ENCODE measurements at places on chromosomes 16 and 17.

DNA sequence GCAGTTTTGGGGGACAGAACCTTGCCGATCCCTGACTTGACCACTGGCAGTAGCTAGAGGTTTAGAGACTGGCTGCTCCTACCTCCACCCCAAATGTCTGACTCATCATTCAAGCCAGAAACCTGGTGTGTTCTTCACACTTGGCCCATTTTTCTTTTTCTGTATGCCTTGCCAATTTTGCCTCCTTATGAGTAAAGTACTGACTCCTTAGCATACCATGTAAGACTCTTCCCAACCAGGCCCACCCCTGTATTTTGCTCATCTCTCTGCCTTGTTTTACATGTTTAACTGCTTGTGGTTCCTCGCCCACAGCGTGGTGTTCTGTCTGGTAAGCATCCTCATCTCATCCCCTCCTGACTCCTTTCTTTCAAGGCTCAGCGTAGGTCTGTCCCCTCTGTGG is 37.9 kb downstream of the NUP88 start:
- DNase-seq: no peak

DNA sequence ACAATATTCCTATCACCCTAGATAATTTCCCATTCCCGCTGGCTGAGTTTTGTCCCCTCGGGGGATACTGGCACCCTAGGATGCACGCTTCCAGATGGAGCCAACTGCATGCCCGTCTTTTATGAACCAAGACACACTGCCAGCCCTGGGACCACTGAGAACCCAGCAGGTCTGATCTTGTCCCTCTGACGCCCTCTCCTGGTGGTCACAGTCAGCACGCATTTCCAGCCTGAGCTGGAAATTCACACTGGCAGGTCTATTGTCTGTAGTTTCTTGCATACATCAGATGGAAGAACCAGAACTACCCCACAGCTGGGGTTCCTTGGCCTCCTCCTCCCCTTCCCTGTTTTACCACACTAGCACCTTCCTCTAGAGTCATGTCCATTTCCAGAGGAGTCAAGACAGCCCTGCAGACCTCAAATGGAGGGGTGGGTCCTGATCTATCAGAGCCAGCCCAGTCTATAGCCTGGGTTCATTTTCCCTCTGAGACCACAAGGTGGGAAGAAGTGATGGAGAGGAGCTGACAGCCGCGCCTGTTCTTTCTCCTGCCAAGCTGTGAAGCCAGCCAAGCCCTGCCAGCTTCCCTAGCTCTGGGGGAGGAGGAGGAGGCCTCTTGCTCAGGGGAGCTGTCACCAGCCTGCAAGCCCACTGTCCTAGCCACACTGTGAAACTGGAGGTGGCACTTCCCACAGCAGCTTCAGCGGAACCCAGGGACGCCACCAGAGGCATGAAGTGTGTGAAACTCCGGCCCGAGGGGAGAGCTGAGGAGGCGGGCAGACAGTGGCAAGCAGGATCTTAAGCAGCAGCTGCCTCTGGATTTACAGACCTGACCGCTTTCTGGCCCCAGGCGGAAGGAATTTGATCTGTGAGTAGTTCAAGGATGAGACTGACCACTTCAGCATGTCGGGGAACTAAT is 29.3 kb downstream of the MXRA7 start:
- DNase-seq: peak; percentile 55

- no peak for DNase-seq
These were observed 20.1 kb downstream of the YWHAE start for GRCh38 chr17:1379930-1380313.

GRCh38 chr16:27907457-27907972 is 156.0 kb downstream of the GSG1L start:
- no peak for DNase-seq

- no peak for DNase-seq
These were observed 1.5 kb downstream of the ATPAF2 start for GRCh38 chr17:18037486-18037885.

- DNase-seq: no peak
These were observed 3.3 kb upstream of the SLFN12L start for GRCh38 chr17:35540589-35541404.

DNA sequence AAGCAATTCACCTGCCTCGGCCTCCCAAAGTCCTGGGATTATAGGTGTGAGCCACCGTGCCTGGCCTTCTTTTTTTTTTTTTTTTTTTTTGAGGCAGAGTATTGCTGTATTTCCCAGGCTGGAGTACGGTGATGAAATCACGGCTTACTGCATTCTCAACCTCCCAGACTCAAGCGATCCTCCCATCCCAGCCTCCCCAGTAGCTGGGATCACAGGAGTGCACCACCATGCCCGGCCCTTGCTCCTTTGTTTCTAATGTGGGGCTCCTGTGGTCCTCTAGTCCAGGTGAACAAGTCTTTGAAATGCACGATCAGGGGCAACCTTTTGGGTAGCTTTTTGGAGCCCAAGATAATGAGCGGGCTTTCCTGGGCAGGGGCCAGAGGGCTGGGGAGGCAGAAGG is 23.2 kb downstream of the CMIP start:
- no peak for DNase-seq

DNA sequence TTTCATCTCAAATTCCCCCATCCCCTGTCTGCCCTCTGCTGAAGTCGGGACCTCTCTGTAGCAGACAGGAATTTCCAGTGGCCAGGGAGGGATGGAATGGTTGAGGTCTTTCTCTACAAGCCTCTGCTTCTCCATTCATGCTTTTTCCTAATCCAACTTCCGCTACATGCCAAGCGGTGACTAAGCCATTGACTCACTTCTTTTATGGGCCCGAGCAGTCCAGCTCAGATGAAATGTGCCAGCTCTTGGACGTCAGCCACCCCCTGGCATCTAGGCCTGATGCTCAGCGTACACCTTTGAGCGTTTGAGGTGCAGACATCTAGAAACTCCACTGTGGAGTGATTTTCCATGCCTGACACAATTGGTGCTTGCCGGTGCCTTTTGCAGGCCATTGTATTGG is 40.7 kb upstream of the GPR139 start:
- peak; percentile 32 for DNase-seq

DNA sequence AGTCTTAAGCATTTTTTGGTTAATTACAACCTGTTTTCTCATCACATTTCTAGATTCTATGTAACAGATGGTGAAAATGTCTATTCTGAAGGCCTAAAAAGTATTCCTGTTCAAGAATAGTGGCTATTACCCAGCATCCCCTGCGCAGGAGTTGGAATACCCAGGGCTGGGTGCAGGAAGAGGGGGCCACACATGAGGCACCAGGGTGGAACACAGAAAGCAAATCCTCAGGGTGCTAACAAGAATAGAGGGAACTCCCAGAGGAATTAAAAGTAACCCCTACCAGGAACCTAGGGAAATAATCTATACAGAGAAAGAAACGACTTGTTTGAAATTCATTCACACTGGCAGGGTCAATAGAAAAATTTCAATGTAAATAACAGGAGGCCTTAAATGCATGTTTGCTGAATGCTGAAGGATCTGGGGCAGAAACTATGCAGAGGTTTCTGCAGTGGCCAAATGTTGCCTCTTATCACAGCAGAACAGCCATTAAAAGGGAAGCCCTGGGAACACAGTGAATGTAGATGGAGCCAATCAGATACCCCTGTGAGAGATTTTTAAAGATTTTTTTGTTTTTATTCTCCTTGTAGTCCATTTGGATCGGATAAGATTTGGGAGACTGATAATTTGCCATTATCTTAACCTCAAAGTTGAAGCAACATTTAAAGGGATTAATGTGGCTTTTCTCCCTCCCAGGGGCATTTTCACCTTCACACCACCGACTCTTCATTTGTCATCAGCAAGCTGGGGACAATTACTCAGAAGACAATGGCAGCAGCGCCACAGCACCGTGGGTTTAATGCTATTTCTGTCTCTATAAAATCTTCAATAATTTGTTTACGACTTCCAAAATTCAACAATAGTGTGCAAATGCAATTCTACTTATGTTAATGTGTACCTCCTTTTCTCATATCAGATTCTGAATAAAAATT is 196.0 kb upstream of the PSMD7 start:
- no peak for DNase-seq

DNA sequence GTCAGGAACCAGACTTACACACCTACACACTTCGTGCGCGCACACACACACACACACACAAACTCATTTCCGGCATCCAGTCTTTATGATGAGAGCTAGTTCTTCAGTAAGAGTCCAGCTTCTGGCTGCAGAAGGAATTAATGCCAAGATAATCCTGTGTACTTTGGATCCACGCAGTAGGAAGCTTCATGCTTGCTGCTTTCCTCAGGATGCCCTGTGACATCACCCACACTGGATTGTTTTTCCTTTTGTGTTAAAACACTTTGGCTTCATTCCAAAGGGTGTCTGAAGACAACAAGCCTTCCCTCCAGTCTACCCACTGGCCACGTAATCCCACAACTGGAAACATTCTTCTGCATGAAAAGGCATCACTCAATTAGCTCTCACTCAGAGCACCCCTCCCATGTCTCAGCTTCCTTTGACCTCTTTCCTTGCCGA is 35.4 kb downstream of the KCNJ16 start:
- DNase-seq: no peak

- DNase-seq: no peak
These were observed 560.8 kb downstream of the HS3ST4 start for GRCh38 chr16:26252598-26252997.

GRCh38 chr17:30520882-30521281 is 43.7 kb downstream of the GOSR1 start:
- DNase-seq: no peak

GRCh38 chr16:51453251-51453650 is 302.2 kb upstream of the SALL1 start:
- DNase-seq: no peak

DNA sequence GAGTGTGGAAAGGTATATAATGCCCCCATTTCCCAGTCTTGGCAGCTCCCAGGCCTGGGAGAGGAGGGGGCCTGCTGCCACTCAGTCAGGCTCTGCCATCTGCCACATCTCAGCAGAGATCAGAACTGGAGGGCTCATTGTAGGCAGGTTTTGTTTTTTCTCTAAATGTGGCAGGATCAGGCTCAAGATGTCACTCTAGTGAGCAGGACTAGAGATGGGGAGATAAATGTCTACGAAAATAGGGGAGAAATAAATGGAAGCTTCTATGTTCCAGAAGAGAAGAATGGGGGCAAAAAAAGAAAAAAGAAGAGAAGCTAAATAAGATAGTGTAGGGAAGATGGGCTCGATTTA is 13.9 kb downstream of the NXPH3 start:
- no peak for DNase-seq

DNA sequence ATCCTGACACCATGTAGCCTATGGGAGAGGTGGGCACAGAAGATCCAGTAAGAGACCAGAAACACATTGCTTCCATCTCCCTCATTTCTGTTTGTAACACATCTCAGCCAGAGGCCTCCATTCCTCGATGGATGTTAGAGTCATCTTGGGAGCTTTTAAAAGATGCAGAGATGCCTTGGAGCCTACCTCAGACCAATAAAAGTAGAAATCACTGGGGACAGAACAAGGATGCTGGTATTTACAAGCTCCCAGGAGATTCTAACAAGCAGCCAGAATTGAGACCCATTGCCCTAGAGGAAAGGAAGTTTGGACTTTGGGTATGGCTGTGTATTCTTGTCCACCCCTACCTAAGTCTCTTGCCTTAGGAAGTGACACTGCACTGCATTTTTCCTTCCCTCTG is 40.8 kb downstream of the HS3ST3A1 start:
- no peak for DNase-seq

DNA sequence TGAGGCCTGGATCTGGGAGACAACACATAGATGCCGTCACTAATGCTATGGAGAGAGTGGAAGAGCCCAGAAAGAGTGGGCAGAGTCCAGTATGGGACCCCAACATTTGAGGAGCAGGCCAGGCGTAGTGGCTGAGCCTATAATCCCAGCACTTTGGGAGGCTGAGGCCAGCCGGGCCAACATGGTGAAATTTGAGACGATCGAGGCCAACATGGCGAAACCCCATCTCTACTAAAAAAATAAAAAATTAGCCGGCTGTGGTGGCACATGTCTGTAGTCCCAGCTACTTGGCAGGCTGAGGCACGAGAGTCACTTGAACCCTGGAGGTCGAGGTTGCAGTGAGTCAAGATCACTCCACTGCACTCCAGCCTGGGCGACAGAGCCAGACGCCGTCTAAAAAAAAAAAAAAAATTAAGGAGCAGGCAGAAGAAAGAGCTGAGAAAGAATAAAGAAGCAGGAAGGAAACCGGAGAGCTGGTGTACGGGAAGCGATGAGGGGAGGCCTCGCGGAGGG is 6.0 kb upstream of the DNAI2 start:
- no peak for DNase-seq

- no peak for DNase-seq
These were observed 3.6 kb downstream of the NRN1L start for GRCh38 chr16:67888331-67888730.

GRCh38 chr16:4017807-4018206 is 98.4 kb downstream of the ADCY9 start:
- no peak for DNase-seq

DNA sequence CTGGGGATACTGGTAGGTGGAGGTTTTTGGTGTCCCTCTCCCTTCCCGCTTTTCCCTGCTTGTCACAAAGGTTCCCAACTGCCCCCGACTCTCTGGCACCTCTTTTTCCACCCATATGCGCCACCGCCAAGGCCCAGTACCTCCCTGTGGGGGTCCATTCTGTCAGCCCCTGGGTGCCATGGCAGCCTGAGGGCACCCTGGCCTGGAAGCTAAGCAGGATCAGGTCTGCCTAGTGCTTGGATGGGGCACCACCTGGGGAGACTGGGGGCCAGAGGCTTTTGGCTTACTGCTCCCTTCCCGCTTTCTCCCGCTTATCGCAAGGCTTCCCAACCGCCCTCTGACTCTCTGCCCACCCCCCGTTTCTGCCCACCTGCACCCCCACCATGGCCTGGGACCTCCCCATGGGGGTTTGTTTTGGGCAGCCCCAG is 2286.4 kb downstream of the TP53TG3F start:
- no peak for DNase-seq

DNA sequence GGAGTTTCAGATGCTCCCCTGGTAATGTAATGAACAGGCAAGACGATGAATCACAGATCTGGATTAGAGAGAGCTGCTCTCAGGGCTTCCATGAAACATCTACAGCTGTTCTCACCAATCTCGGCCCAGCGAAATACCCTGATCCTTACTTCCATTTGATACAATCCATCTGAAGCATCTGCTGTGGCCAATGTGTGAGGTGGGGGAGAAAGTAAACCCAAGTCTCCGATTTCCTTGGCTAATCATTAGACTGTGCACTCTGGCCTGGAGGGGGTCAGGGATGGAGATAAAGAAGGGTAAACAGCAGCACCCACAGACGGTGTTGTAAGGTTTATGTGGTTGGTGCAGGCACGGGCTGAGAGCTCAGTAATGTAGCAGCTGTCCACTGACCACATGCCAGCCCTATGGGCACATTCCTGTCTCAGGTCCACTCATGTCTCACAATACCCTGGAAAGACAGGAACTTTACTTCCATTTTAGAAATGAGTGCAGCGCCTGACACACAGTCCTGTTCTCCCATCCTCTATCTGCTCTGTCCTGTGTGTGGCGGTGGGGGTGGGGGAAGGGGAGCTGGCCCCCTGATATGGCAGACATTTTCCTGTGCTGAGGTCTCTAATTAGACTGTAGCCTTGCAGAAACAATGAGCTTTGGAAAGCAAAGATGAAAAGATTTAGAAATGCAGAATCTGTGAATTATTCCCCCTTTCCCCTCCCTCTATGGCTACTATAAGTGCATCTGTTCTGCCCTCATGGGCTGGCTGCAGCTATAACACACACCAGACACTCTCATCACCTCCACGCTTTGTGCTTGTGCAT is 48.3 kb upstream of the ERN1 start:
- no peak for DNase-seq

All from occipital lobe (tissue), 3 donors.